Activated CD4-positive, alpha-beta T cell treated with anti-CD3 and anti-CD28 coated beads, Interleukin-10, Interleukin-2, amounts not matched to agents 100 ng/mL and 50 ng/mL, durations not matched to agents 16 hours and 8 hours (primary cell): ENCODE measurements at places on chromosomes 16 and 17.
A peak's percentile ranks its signal among the peaks of the same experiment; 100 is the strongest.

- no peak for DNase-seq
These were observed 75.9 kb downstream of the CES1 start for GRCh38 chr16:55756963-55757362.

GRCh38 chr16:66427871-66428681 lies 981 bp downstream of the BEAN1 start:
- no peak for DNase-seq

DNA sequence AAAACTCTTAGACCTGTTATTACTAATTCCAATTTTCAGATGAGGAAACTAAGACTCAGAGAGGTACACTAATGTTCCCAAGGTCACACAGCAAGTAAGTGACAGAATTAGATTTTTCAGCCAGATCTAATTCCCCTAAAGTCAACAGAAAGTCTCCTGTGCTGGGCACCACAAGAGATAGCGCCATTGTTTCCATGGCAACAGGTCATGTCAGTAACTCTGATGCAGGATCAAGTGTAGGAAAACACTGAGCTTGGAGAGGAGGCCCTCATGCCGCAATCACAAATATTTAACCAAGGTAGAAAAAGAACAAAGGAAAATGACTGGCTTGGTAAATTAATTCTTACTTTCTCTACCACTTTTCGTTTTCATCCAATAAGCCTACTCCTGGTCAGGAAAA lies 166.0 kb upstream of the CDH13 start:
- DNase-seq, result no peak

GRCh38 chr16:79639576-79640311 lies 39.2 kb upstream of the MAF start:
- DNase-seq, result peak; percentile 54

- no peak for DNase-seq
These were observed 69.1 kb upstream of the GSE1 start for GRCh38 chr16:85544016-85544415.

DNA sequence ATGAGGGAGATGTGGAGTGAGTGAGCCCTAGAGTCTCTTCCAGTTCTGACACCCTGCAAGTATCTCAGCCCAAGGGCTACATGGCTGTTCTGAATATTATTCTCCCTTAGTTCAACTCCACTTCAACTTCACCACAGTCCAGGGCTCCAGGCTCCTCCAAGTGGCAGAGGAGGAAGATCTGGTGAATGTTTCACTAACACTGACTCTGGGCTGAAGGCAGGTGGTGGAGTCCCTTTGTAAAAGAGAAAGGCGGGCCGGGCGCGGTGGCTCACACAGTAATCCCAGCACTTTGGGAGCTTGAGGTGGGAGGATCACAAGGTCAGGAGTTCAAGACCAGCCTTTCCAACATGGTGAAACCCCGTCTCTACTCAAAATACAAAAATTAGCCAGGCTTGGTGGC lies 13.6 kb downstream of the CCDC92B start:
- DNase-seq, result no peak

- no peak for DNase-seq
These were observed 4.1 kb downstream of the AOC3 start for GRCh38 chr17:42855048-42855596.

DNA sequence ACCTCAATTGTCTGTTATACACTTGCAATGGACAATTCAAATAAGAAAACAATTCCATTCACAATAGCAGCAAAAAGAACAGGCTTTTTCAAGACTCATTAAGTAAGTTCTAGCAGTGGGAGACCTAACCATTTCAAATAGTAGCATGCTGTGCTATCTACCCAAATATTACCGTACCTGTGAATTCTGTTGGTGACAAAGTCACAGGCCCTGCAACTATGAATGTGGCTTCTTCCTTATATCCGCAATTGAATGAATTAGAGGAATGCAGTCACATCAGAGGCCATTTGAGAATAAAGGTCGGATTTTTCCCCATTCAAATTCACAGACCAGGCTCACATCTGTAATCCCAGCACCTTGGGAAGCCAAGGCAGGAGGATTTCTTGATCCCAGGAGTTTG lies 800 bp upstream of the NME4 start:
- DNase-seq, result no peak

- no peak for DNase-seq
These were observed 22.7 kb downstream of the UNC13D start for GRCh38 chr17:75821552-75821951.

DNA sequence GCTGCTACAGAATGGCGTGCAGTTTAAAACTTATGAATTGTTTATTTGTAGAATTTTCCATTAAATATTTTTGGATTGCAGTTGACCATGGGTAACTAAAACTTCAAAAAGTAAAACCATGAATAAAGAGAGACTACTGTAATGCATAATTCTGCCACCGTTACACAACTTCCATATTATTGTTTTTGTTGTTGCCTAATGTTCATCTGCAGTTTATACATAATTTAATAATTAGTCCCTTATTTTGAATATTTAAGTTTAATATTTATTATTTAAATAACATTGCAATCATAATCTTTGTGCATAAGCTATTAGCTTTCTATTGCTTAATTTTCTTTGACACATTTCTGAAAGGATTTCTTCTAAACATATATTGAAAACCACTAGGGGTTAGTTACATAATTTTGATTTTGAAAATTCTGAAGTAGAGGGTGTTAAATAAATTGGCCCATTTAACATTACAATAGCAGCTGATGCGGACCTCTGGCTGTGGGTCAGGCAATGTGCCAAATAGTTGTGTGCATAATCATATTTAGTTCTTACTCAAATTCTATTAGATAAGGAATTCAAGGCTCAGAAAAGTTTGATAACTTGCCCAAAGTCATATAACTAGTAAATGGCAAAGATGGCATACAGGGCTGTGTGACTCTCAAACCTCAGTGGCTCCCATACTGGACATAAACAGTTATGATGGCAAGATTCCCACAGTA lies 31.1 kb downstream of the PPM1E start:
- DNase-seq, result no peak

- DNase-seq, result no peak
These were observed 37.5 kb upstream of the WSB1 start for GRCh38 chr17:27256225-27257030.

DNA sequence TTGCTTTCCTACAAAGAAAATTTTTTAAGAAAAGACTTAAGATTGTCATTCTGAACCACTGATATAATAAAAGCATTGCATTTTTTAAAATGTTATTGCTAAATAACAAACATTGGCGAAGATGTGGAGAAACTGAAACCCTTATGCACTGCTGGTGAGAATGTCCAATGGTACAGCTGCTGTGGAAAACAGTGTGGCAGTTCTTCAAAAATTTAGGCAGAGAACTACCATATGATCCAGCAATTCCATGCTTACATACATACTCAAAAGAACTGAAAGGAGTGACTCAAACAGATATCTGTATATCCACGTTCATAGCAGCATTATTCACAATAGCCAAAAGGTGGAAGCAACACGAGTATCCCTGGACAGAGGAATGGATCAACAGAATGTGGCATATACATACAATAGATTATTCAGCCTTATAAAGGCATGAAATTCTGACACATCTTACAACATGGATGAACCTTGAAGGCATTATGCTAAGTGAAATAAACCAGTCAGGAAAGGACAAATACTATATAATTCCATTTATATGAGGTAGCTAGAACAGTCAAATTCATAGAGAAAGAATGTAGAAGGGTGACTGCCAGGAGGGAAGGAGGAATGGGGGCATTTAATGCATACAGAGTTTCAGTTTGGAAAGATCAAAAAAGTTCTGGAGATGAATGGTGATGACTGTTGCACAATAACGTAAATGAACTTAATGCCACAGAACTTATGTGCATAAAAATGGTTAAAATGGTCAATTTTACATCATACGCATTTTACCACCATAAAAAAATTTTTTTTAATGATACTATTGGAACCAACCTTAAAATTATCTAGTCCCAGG lies 92.1 kb downstream of the CACNG1 start:
- DNase-seq, result no peak

DNA sequence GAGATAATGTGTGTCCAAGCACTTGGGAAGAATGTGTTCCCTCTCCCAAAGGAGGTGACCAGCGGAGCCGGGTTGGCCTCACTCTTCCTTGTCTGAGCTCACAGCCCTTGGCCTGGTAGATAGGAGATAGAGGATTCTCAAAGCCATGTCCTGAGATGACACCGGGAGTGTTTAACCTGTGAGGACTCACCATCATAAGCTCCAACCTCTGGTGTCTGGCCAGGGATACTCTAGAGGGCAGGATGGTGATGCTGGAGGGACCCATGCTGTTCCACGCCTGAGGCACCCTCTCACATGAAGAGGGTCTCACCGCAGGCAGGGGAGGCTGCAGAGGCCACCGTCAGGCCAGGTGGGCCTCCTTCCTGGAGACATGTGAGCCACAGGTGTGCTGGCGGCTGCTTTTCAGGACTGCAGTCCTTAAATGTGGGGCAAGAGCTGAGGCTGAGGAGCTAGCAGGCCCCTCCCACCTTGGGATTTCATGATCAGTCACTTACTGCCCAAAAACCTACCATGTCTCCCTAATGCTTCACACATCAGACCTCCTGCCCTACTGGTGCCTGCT lies 6.6 kb upstream of the ZNF629 start:
- DNase-seq, result no peak

DNA sequence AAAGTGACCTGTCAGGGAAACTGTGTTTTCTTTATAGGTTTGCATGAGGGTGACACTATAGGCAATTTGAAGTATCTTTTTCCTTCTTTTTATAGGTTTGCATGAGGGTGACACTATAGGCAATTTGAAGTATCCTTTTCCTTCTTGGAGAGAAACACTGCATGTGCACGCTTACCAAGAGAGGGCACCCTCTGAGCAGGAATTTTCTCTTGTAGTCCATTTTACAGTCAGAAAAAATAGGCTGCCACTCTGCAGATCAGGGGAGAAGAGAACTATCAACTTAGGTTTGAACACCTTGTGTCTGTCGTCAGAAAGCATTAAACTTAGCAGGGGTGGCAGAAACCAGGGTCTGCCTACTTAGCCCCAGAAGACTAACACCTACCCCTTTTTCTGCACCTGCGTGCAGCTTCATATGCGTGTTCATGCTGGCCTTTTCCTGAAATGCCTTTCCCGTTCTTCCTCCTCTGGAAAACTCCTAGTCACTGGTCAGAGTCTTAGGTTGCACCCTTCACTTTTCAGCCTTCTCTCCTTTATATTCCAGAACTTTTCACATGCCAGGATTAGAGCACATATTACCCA lies 16.4 kb upstream of the SMIM36 start:
- DNase-seq, result peak; percentile 32

DNA sequence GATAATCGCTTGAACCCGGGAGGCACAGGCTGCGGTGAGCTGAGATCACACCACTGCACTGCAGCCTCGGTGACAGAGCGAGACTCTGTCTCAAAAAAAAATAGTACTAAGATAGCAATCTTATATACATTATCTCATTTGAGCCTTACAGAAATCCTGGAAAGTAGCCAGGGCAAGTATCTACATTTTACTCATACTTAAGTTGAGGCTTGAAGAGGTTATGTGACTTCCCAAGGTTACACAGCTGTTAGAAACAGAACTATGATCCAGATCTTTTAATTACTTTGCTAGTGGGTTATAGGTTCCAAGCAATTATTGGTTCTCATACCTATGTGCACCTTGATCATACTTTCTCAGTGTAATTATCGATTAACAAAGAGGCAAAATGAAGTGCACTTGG lies 15.4 kb downstream of the C17orf78 start:
- no peak for DNase-seq

GRCh38 chr16:83532634-83533033 lies 275.1 kb upstream of the HSBP1 start:
- DNase-seq, result no peak

DNA sequence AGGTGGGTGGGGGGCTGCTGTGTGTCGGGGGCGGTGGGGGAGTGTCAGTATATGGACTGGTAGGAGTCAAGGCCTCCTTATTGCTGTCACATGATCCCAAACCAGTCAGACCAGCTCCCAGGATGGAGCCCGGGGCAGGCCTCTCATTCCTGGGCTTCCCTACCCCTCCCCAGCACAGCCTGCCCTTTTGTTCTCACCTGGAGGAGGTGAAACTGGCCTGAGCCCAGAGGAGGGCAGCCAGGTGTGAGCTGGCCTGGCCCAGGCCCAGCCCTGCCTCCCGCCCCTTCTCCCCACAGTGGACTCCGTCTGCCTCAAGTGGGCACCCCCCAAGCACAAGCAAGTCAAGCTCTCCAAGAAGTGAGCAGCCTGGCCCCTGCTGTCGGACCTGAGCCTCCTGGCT lies 4.6 kb downstream of the PRSS8 start:
- DNase-seq, result no peak

- DNase-seq, result no peak
These were observed 41.6 kb downstream of the SPAG9 start for GRCh38 chr17:51079049-51079448.

DNA sequence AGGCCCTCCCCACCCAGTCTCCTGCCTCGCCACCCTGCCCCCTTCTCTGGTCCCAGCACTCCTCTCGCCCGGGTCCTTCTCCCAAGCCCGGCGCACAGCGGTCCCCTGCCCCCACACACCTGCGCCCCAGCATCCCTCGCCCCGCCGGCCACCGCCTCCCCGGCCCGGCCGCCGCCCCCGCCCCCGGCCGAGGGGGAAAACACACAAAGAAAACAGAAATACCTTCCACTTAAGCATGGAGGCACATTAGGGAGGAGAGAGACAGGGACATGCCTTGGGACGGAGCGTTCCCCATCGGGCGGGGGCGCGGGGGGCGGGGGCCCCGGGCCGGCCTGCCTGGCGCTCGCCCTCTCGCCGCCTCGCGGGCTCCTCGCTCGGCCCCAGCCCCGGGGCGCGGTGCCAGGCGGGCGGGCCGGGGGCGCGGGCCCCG lies 326 bp downstream of the SRCIN1 start:
- no peak for DNase-seq

- peak; percentile 40 for DNase-seq
These were observed 27.3 kb downstream of the SLFN11 start for GRCh38 chr17:35345926-35346771.

DNA sequence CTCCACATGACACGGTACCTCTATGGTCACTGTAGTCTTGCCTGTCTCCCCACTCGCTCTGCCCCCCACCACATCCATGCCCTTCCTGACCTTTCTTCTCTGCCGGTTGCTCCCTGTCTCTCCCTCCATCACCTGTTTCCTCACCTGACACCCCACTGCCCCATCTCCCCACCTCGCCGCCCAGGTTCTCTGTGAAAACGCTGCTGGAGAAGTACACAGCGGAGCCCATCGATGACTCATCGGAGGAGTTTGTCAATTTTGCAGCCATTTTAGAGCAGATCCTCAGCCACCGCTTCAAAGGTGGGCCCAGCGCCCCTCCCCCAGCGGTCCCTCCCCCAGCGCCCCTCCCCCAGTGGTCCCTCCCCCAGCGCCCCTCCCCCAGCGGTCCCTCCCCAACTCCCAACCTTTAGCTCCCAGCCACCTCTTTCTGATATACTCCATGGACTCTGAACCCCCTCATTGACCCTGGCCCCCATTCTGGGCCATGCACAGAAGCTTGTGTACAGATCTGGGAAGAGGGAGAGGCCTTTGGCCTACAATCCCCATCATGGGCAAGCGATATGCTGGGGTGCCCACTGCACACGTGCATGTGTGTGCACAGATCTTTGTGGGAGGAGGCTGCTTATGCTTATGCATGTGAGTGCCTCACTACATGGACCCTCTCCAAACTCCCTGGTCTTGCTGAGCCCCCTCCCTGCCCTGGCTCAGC lies 4.1 kb downstream of the RUNDC3A start:
- DNase-seq, result no peak

GRCh38 chr16:84460406-84461028 lies 43.9 kb downstream of the MEAK7 start:
- DNase-seq, result no peak

- no peak for DNase-seq
These were observed 3.7 kb downstream of the KRT24 start for GRCh38 chr17:40699853-40700252.
